ENCODE measurements at places on chromosomes 5 and 9. TPM values are rescaled to one million over a fixed set of nuclear protein-coding genes. Genes with fewer than 3 reads are reported as not detected.

- DNase-seq = no peak
These were observed 47.3 kb upstream of the MCTP1 start for GRCh38 chr5:95332158-95332557.

DNA sequence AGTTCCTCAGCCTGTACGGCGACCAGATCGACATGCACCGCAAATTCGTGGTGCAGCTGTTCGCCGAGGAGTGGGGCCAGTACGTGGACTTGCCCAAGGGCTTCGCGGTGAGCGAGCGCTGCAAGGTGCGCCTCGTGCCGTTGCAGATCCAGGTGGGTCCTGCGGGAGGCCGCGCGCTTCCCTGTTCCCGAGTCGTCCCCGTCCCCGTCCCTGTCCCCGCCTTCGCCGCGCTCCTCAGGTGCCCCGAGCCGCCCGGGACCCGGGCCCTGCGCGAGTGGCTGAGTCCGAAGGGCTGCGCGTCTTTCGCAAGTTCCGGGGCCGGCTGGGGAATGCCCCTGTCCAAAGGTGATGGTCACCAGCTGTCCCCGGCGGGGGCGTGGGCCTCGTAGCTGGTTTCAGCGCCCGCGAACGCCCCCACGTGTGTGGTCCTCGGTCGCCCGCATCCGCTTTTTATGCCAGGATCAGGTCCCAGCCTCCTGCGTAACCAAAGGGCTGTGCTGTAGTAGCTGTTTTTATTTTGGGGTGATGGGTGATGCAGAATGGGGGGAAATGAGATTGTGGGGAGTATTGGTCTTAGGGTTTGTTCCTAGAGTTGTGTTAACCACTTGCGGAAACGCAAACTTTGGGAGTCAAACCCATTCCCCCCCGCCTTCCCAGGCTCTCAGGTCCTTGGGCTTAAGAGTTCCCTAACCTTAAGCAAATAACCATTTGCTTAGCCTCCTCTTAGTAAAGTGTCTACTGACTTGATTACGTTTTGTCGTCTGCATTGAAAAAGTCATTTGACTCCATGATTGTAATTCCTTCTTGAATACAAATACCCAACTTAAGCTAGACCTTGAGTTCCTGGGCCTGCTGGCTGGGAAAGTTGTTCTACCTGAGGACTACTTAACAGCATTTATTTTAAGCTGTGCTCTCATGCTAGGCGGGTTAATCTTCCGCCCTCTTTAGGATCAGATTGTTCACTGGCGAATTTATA, 663 bp downstream of the ISOC1 start:
- no peak for DNase-seq

GRCh38 chr9:17782430-17783149, 203.7 kb downstream of the SH3GL2 start:
- no peak for DNase-seq

DNA sequence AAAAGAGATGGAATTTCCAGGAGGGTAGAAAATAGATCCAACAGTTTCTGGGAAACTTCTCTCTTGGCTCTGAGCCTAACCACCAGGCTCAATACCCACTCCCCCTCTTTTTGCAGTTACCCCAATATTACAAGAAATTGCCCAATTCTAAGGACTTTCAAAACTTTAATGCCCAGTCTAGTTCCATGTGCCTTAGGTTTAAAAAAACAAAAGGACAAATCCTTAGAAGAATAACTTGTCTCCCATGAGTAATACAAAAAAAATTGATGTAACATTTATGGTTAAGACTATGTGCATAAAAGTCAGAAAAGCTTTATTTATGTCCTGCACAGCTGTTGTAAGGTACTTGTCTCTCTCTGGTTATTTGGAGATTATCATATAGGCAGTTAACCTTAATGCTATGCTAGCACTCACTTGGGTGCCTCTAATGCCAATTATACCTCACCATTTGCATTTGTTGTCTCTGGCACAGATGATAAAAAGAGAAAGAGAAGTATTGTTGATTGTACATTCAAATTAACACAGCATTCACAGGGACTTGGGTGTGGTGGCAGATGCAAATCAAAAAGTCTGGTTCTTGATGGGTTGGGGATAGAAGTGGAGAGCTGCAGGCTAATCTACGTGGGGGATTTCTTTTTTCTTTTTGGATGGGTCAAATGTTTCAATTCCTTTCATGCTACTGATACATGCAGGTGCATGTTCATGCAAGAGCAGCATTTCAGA, 159.4 kb downstream of the PIK3R1 start:
- DNase-seq = peak; percentile 3

GRCh38 chr5:171336521-171337209, 27.6 kb downstream of the TLX3 start:
- DNase-seq = peak; percentile 58

DNA sequence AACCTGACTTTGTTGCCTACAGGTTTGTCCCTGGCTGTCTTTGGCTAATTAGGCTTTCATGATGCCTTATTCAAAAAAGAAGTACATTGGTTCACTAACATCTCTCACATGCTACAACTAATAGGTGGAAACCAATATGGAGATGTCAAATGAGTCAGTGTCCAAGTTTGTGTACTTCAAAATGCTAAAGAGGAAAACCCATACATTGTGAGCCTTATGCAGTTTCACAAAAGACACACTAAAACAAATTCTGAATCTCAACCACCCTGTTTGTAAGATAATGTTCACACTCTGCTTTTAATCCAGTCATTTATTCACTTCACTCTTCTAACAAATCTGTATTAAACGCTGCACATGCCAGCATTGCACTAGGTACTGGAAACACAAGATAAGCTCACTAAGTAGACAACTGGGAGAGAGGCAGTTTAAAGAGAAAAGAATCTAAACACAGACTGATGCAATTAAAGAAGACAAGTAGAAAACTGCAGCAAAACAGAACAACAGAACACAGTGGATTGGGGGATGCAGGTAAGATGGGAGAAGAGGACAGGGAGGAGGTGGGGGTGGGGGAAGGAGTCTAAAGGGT, 104.1 kb downstream of the DROSHA start:
- DNase-seq = no peak

DNA sequence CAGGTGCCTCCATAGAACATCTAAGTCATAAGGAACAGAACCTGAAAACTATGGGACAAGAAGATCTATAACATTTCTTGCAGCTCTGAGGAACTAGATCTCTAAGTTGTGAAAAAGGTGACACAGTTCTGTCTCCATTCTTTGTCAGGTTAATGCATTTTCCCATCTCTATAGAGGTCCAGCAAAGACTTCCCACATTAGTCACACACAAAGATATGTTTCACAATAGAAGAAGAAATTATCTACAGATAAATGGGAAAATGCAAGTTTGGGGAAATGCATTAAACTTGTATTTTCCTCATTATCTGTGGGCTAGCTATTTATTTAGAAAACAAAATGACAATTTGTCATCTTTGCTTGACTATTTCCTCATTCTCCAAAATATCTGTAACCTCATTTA, 458.6 kb upstream of the PAPPA start:
- no peak for DNase-seq

GRCh38 chr5:110634475-110634874, 92.0 kb downstream of the TMEM232 start:
- no peak for DNase-seq

DNA sequence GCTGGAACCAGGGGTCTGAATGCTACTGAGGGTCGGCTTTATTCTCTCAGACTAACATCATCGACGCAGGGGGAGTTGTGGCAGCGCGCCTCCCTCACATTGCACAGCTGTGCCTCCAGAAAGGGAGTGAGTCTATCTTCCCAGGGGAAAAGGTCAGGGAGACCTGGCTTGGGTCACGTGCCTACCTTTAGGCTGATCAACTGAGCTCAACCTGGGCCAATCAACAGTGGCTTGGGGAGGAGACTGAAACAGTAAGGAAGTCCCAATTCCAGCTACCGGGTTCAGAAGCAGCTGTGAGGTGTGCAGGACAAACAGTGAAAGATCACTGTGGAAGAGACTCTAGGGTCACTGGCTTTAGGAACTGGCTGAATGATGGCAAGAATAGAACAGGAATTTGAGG, 14.3 kb downstream of the SNX30 start:
- DNase-seq = no peak

- no peak for DNase-seq
These were observed 48.9 kb downstream of the CFAP90 start for GRCh38 chr5:7801891-7802614.

DNA sequence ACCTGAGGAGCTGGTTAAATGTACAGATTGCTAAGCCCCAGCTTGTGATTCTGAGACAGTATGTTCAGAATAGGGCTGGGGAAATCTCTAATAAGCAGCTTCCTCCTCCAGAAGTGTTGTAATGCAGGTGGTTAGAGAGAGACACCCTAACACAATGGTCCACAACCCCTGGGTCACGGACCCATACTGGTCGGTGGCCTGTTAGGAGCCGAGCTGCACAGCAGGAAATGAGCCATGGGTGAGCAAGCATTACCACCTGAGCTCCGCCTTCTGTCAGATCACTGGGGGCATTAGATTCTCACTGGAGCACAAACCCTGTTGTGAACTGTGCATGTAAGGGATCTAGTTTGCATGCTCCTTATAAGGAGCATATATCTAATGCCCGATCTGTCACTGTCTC, 61.8 kb downstream of the SLC36A1 start:
- DNase-seq = no peak

GRCh38 chr5:141605523-141606277, 13.1 kb downstream of the DIAPH1 start:
- DNase-seq = peak; percentile 63

DNA sequence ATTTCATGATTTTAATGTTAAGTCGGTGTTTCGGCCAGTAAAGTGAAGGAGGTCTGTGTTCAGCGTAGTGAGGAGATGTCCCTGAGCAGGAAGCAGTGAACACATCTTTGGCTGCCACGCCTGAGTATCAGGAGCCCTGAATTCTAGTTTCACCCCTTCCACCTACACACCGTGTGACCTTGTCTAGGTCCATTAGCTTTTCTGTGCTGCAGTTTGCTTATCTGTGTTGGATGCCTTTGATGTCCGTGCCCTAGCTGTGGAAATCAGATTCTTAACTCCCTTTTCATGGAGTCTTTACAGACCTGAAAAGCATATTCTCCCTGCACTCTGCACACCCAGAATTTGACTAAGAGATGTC, 601 bp downstream of the FBXO38 start:
- no peak for DNase-seq

- DNase-seq = peak; percentile 91
These were observed 1.7 kb upstream of the ARRDC3 start for GRCh38 chr5:91384671-91385430.

GRCh38 chr5:13941468-13941867, 3.0 kb downstream of the DNAH5 start:
- no peak for DNase-seq

DNA sequence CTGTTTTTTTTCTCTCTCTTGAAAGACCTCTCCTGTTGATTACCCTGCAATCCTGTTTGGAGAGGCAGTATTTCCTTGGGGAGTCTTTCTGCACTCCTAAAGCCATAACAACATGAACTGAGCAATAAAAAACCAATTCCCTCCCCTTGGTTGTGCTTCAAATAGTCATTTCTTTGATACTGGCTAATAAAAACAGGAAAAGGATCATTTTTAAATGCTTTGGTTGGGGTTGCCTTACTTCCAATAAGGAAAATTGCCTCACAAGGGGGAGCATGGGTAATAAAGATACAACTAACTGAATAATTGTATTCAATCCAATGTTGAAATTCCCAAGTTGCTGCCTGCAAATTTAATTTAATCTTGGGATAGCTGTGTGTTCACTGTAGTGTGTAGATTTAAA, 13.9 kb downstream of the FBXL7 start:
- DNase-seq = no peak

DNA sequence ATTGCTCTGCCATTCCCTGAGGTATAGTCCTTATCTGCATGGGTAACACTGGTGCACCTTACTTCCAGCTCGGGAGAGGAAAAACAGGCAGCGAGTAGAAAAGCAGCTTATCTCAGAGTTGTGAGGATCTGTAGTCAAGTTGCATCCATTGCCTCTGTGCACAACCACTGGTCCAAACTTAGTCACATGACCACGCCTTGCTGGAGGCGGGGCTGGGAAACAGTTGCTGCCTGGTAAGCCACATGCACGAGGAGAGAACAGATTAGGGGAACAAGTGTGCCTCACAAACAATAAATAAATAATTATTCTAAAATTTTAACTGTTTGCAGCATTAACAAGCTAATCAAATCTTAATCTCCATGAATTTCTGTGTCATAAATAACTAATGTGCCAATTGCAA, 18.6 kb downstream of the ZNF622 start:
- no peak for DNase-seq

DNA sequence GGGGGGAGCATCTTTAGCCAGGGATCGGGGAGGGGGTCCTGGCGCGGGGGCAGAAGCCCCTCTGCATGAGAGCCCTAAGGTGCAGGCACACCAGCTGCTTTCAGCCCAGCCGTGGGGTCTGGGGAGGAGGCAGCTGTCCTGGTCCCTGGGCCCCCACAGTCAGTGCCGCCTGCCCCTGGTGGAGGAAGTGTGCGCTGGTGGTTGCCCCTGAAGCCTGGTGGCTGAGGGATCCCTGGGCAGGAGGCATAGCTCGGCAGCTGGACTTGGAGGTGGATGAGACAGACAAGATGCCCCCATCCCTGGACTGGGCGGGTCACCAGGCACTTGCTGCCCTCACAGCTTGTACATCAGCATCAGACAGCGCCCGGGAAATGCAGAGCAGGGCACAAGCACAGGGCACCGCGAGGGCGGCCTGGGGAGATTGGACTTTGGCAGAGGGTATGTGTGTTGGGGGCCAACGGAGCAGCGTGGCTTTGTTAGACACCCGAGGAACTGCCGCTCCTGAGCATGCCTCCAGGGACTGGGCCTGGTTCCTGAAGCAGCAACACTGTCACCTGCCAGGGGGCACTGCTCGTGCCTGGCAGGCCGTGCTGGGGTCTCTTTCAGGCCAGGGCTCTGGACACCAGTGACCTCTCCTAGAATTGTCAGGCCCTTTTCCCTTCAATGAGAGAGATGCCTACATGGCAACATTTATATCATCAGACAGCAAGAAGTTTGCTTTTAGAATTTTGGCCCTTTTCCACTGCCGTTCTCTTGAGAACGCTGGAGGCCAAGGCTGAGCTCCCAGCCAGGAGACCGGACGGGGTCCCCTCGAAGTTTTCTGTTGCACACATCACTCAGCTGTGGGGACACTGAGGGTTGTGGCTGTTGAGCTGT, 41.9 kb upstream of the CTSL start:
- no peak for DNase-seq

- DNase-seq = no peak
These were observed 110.2 kb upstream of the PCA3 start for GRCh38 chr9:76654051-76654461.

DNA sequence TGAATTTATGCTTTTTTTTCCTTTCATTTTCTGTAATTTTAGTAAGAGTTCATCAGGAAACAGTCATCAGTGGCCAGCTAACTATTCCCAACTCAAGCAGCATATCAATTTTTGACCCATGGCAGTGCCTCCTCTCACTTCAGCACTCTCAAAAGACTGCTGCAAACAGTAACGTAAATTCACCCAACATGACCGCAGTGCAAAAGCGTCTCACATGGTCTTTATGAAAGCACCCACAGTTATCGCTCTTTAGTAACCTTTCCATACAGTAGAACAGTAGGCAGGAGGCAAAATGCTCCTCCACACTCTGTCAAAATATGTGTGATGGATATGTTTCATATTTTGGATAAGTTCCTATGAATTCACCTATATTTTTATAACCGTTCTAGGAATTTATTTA, 48.6 kb downstream of the PARP8 start:
- no peak for DNase-seq

C9orf50 gene
- total RNA-seq = not detected

ZNF462 gene
- 12.4 TPM for total RNA-seq

ZNF883 gene
- 4.3 TPM for total RNA-seq

ZMYND19 gene
- total RNA-seq = 28.6 TPM

PCDHA3 gene
- 0.04 TPM for total RNA-seq

C5 gene
- 2.1 TPM for total RNA-seq

SLC6A19 gene
- total RNA-seq = not detected

LNPEP gene
- total RNA-seq = 22.5 TPM

ZFP37 gene
- 1.9 TPM for total RNA-seq

ACOT12 gene
- not detected for total RNA-seq

TAS2R1 gene
- total RNA-seq = 0.31 TPM

SLC34A1 gene
- not detected for total RNA-seq

GLRA1 gene
- total RNA-seq = not detected
